ENCODE measurements at places on chromosomes 3 and 15. TPM values are rescaled to one million over a fixed set of nuclear protein-coding genes. Genes with fewer than 3 reads are reported as not detected.

GRCh38 chr3:137264071-137264820 lies 306.5 kb downstream of the IL20RB start:
- DNase-seq = no peak

GRCh38 chr15:98551936-98552562 lies 96.3 kb upstream of the IGF1R start:
- DNase-seq = no peak

GRCh38 chr3:130831719-130832400 lies 62.0 kb upstream of the ATP2C1 start:
- DNase-seq = no peak

The WDR49 gene
- 0.13 TPM for total RNA-seq

DNA sequence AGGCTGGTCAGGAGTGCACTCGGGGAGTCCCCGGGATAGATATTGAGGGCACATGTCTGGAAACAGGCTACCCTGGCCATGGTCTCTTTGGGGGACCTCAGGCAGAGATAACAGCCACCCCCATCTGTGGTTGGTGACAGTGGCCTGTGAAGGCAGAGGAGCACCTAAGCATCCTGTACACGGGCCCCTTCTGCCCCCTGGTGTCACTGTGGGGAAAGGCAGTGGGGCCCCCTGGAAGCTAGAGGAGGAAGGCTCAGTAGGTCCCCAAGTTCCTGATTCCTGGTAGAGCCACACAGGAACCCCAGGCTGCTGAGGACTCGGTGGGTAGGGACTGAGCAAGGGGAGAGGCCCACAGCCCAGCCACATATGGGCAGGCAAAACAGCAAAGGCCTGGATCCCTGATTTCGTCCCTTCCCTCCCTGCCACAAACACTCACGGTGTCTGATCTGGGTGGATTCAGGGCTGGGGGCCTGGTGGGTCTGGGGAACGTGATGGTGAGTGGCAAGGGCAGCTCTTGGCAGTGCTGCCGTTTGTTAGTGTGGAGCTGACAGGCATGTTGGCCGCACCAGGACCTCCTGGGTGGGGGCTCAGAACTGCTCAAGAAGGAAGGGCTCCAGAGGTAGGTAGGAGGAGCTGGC lies 14.1 kb upstream of the CXCR6 start:
- DNase-seq = no peak

The FRG2C gene
- not detected for total RNA-seq

DNA sequence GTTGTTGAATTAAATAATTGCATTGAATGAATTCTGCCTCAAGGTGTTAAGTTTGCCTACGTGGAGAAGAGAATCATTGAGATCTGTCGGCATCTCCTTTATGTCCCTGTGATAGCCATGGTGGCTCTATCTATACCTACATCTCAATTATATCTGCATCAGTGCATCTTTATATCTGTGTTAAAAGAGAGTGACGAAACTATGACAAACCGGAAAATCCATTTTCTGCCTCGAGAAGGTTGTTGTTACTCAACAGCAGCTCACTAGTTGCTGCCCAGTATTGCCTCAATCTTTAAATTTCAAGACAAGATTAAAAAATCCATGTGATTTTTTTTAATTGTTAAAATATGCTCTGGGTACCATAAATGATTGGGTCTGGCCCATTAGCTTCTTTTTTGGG lies 58.7 kb downstream of the GUCA1C start:
- DNase-seq = no peak

The LEO1 gene
- total RNA-seq = 19.9 TPM

- no peak for DNase-seq
These were observed 20.6 kb upstream of the TRANK1 start for GRCh38 chr3:36965440-36965839.

DNA sequence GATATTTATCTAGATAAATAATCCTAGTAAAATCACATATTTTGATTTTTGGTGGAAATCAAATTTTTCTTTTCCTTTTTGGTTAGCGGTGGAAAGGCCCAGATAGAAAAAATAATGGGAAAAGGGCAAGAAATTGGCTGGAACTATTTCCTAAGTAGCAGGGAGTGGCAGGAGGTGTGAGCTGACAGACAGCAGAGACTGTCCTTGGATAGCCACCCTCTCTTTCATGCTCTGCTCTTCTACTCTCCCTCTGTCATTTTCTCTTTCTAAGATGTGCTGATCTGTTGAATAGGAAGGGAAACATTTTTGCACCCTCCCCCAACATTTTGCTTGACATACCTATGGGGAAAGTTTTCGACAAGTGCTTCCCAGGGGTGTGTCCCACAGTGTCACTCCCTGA lies 18.9 kb upstream of the ONECUT1 start:
- DNase-seq = no peak

- no peak for DNase-seq
These were observed 200.4 kb upstream of the WNT5A start for GRCh38 chr3:55687526-55687925.

The TIMP4 gene
- 0.51 TPM for total RNA-seq

GRCh38 chr15:47652328-47652727 lies 65.0 kb upstream of the SEMA6D start:
- no peak for DNase-seq

- DNase-seq = no peak
These were observed 11.2 kb downstream of the VGLL4 start for GRCh38 chr3:11632564-11632963.

The FOXL2NB gene
- total RNA-seq = not detected

The TAGLN3 gene
- total RNA-seq = not detected

- no peak for DNase-seq
These were observed 64.6 kb downstream of the GPR160 start for GRCh38 chr3:170102431-170102830.

DNA sequence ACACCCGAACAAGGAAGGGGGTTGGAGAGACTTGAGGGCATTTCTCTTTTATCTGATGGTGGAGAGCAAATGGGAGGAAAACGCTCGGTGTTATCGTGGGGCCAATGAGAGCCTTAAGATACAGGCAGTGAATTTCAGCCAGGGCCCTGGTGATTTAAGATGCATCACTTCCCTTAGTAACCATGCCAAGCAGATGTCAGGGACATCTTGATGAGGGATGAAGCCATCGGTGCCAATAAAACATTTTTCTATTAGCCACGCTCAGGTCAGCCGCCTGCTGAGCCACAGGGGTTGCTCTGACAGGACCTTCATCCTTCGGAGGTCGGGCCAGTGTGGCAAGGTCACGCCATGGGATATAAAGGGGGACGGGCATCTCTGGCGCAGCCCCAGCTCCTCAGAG lies 10.6 kb downstream of the IQSEC1 start:
- no peak for DNase-seq

Data from dermis microvascular lymphatic vessel endothelial cell (primary cell).